ENCODE measurements at places on chromosomes 1 and 21. TPM values are rescaled to one million over a fixed set of nuclear protein-coding genes. Genes with fewer than 3 reads are reported as not detected.

DNA sequence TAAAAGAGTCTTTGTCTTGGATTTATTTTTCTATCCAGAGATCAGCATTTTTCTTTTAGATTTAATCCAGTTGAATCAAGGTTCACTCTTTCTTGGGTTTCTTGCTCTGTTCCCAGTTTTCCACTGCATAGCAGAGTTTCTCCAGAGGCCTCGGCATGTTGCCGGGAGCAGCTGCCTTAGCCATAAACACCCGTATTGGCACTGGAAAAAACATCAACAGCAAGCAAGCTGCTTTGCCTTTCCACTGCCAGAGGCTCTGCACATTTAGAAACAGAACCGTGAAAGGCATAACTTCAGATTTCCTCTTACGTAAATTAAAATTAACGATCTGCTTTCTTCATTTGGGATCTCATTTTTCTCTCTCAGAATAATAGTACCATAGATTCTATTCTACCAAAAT is 181.8 kb upstream of the L1TD1 start:
- H3K27me3 ChIP-seq, result no peaks in the 10 kb centered on the region
- no peak overlapping the region for H3K4me3 ChIP-seq
- H3K27ac ChIP-seq, result no peak overlapping the region

DNA sequence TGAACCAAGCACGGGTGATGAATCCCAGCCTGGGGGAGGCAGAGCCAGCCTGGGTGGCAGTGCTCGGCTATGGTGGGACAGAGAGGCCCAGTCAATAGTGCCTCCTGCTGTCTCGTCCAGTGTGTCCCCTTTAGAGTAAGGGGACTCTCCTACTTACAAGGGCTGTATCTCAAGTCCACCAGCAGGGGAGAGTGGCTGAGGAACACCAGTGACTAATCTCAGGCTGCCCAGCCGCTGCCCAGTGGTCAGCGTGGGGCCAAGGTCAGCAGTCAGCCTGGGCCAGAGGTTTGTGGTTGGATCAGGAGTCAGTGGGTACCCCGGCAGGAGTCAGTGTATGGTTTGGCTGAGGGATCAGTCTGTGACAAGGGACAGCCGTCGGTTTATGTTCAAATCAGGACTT is 109.2 kb upstream of the RUNX3 start:
- no peak for DNase-seq
- H3K27ac ChIP-seq, result no peak overlapping the region
- H3K27me3 ChIP-seq, result peaks cover 3% of the 10 kb centered on the region
- no peak overlapping the region for H3K4me3 ChIP-seq

Gene CXADR
- not detected for total RNA-seq

Gene LENEP
- total RNA-seq, result not detected

Gene THBS3
- total RNA-seq, result 18.7 TPM

DNA sequence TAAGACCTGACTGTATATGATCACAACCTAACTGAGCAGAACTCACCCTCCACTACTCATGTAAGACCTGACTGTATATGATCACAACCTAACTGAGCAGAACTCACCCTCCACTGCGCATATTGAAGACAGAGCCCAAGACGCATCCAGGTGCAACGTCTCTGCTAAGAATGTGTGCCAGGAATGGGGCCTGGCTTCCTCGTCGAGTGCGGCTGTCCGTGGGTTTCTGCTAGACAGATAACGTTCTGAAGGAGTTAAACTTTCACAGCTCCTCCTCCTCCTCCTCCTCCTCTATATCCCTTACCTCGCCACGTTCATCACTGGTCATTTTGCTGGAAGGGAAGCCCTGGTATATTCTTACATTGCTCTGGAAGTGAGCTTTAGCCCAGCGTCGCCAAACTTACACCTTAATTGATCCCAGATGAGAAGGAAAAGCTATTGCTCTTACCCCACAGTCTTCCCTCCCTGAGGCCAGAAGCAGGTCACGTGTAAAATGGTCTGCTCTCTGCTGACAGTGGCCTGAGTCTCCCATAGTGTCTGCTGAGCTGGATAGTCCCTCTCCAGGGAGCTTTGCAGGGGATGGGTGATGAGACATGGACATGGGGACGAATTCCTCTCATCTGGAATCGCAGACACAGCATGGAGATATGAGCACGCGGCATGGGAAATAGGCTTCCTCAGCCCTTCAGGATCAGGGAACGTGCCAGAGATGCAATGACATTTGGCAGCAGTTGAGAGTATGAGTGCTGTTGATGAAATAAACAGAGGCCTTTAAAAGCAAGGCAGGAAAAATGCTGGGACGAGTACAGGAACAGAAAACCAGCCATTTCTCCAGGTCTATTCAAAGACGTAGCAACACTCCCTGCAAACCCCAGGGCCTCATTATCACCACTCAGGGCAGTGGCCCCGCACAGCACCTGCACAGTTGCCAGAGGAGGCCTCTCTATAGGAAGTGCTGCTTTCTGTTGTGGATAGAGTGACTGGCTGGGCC is 528.1 kb downstream of the KIF26B start:
- peaks cover 3% of the 10 kb centered on the region for H3K36me3 ChIP-seq
- no peak overlapping the region for H3K4me3 ChIP-seq
- H3K27ac ChIP-seq, result peak overlapping the region; percentile 70
- H3K27me3 ChIP-seq, result no peaks in the 10 kb centered on the region

Gene KRTAP12-2
- not detected for total RNA-seq

Gene SPAG17
- total RNA-seq, result not detected

Gene SLC16A4
- 51.4 TPM for total RNA-seq

Gene GBP7
- total RNA-seq, result not detected

Gene PTPRC
- 367 TPM for total RNA-seq

Gene HNRNPCL1
- not detected for total RNA-seq

- H3K4me1 ChIP-seq, result peaks cover 49% of the 10 kb centered on the region
- H3K27ac ChIP-seq, result no peak overlapping the region
- no peaks in the 10 kb centered on the region for H3K27me3 ChIP-seq
- peak; percentile 68 for DNase-seq
Observed at GRCh38 chr21:28337315-28337714, 655.4 kb downstream of the LTN1 start.

Gene FAM177B
- not detected for total RNA-seq

DNA sequence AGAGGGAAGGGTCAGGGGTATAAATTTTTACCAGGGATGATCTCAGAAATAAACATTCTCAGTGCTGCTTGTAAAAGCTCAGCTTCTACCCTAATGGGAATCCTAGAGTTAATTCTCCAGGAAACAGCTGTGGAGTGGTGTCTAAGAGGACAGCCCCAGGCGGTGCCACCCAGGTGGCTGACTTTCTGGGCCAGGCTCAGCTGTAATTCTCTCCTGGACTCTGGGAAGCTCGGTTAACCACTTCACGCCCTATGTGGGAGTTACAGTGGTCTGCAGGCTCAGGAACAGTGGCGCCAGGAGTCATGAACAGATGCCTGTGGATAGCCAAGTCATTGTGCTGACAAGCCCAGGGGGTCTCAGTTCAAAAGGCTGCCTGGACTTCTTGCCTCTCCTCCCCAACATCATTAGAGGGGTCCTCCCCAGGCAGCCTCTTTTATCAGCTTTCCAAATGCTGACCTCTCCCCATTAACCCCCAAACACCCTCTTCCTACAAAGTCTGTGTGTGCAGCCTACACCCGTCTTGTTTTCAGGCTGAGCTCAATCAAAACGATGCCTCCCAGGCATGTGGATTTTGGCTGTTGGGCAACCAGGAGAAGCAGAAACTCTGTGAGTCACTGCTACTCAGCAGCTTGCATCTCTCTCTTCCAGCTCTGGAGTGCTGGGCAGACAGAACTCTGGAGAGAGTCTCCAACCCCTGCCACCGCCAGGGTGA is 1.2 kb downstream of the HHIPL2 start:
- no peak overlapping the region for H3K27ac ChIP-seq
- no peak overlapping the region for H3K4me3 ChIP-seq
- DNase-seq, result no peak
- no peaks in the 10 kb centered on the region for H3K36me3 ChIP-seq
- H3K4me1 ChIP-seq, result no peaks in the 10 kb centered on the region

DNA sequence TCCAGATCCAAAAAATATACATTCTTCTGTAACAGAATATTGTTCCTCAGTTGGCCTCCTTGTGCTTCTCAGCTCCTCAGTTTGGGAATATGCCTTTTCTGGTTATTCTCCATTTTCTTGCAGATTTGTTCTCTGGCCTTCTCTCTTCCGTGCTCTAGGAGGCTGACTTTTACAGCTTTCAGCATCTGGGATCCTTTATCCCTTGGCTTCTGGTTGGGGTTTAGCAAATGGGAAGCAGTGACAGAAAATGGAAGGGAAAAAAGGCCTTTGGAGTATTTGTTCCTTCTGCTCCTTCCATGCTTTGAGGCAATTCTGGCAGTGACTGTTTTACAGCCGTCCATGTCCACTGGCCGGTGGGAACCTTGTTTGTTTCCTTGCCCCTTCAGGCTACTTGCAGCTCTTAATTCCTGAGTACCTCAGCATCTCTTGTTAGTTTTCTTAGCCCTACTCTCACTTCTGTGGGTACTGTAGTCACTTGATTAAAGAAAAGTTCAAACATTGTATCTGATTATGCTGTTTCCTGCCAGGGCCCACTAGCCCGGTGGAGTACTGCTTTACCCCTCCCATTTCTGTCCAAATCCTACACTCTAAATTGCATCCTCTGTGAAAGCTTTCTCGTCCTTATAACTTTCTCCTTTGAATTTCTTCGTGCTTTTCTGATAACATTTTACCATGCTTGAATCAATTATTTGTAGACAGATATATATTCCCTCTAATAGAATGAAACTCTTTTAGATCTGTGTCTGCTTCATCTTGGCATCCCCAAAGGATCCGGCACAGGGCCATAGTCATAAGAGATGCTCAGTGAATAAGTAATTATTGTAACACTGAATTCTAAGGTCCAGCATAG is 118.2 kb downstream of the OSBPL9 start:
- no peaks in the 10 kb centered on the region for H3K27me3 ChIP-seq
- H3K36me3 ChIP-seq, result no peaks in the 10 kb centered on the region
- H3K4me3 ChIP-seq, result no peak overlapping the region
- DNase-seq, result no peak
- H3K27ac ChIP-seq, result no peak overlapping the region
- peaks cover 57% of the 10 kb centered on the region for H3K4me1 ChIP-seq

Gene HSF2BP
- total RNA-seq, result 0.76 TPM

GRCh38 chr1:18299441-18300338 is 181.0 kb upstream of the KLHDC7A start:
- peaks cover 5% of the 10 kb centered on the region for H3K27me3 ChIP-seq
- no peaks in the 10 kb centered on the region for H3K36me3 ChIP-seq
- H3K4me3 ChIP-seq, result no peak overlapping the region
- peak; percentile 83 for DNase-seq

- H3K27ac ChIP-seq, result no peak overlapping the region
- DNase-seq, result no peak
- no peaks in the 10 kb centered on the region for H3K27me3 ChIP-seq
- no peaks in the 10 kb centered on the region for H3K36me3 ChIP-seq
- H3K4me3 ChIP-seq, result no peak overlapping the region
- no peaks in the 10 kb centered on the region for H3K4me1 ChIP-seq
Observed at GRCh38 chr1:213820362-213821149, 167.2 kb upstream of the PROX1 start.

Gene NBPF6
- total RNA-seq, result not detected

DNA sequence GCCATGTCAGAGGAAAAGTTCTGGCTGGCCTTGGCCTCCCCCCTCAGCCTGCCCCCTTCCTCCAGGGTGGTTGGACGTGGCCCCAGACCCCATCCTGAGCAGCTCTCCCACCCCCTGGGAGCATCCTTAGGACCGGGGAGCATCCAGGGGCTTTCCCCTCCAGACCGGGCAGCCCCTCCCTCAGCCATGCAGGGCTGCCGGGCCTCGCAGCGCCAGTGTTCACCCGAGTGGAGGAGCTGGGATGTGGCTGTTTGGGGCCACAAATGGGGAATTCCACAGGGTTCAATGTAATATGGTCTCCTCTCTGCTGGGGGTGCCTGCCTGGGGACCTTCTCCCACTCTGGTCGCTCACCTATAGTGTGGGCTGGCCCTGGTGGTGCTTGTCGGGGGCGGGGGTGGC is 4.2 kb upstream of the PFKL start:
- no peak for DNase-seq
- no peak overlapping the region for H3K4me3 ChIP-seq
- H3K36me3 ChIP-seq, result no peaks in the 10 kb centered on the region
- H3K4me1 ChIP-seq, result peaks cover 10% of the 10 kb centered on the region
- H3K27me3 ChIP-seq, result peaks cover 3% of the 10 kb centered on the region
- no peak overlapping the region for H3K27ac ChIP-seq

DNA sequence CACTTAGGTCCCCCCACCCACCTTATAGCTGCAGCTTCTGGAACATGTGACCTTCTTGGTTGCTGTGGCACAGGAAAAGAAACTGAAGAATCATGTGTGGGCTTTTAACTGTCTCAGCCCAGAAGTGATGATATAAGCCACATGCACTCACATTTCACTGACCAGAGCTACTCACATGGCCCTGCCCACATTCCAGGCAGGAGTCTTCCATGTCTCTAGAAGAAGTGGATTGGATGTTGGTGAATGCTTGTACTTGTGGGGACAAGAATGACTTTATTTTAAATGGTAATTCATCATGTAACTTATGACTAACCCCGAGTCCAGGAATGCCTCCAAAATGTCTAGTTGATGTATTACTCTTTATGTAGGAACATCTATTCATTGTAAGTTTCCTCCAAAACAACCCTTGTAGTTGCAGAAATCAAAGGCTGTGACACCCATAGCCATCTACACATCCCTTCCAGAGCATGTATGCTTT is 15.8 kb upstream of the CAMK1G start:
- DNase-seq, result no peak
- H3K27me3 ChIP-seq, result no peaks in the 10 kb centered on the region
- no peaks in the 10 kb centered on the region for H3K36me3 ChIP-seq
- no peak overlapping the region for H3K4me3 ChIP-seq
- no peak overlapping the region for H3K27ac ChIP-seq
- no peaks in the 10 kb centered on the region for H3K4me1 ChIP-seq

Gene UBASH3A
- total RNA-seq, result not detected

Gene PRPF38B
- 21.5 TPM for total RNA-seq

All from Karpas-422 (cell line).